NCI-H1417 treated with DMSO at 0.1 percent for 48 hours (cell line): ENCODE measurements at places on chromosomes 12 and 14.
A peak's percentile ranks its signal among the peaks of the same experiment; 100 is the strongest.

DNA sequence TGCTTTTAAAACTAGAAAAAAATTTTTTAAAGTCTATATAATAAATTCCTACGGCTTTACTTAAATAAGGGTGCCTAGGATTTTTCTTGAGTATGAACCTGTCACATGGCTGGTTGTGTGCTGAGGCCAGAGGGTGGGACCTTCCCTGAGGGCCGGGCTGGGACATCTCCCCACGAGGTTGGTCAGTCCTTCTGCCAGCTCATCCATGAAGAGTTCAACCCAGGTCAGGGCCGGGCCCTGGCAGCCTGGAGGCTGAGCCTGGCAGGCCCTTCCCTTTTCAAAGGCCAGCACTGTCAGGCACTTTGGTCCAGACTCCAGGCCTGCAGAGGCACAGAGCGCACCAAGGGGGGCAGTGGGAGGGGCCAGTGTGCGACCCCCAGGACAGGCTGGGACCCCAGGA is 31.7 kb downstream of the TNFAIP2 start:
- DNase-seq, result no peak

GRCh38 chr14:49865431-49865859 is 12.9 kb upstream of the NEMF start:
- DNase-seq, result peak; percentile 28

GRCh38 chr12:14191612-14192011 is 173.9 kb upstream of the ATF7IP start:
- DNase-seq, result no peak

DNA sequence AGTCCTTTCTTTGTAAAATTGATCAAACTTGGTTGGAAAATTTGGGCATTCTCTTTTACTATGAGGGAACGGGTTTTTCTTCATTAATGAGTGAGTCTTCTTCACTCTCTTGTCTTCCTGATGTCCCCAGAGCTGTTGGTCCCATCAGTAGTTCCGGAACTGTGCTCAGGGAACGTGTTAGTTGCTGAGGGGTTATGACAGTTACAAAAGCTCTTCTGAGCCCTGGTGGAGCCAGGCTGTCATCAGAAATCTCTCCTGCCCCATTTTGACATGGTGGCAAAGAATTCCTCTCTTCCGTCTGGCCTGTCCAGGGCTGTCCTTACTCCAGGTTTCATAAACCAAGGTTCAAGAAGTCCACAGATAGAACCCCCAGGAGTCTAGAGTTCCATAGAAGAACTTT is 208.5 kb downstream of the SLC41A2 start:
- DNase-seq, result no peak

DNA sequence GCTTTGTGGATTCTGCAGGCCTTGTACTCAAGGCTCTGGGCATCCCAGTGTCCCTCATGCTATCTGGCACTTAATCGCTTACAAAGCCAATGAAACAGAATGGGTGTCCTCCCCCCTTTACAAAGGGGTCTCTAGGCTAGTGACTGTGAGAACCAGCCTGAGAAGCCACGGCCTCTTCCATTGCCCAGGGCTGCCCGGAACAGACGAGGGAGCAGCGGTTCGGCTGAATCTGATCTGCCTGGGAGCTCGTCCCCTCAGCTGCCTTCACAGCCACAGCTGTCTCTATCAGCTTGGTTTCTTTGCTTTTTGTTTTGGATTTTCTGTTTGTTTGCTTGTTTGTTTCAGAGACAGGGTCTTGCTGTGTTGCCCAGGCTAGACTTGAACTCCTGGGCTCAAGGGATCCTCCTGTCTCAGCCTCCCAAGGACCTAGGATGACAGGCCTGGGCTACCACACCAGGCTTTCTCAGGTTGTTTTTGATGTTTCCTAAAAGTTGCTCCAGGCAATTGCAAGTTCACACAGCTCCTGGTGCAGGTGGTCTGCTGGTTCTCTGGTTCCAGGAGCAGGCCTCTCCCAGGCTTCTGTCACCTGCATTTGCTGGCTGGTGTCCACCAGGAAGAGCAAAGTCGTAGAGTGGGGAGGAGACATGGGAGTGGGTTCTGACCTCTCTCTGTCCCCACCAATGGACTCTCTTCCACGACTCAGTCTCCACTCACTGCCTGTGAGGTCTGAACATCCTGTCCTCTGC is 10.9 kb upstream of the RIN3 start:
- no peak for DNase-seq

GRCh38 chr12:48077111-48077510 is 28.8 kb downstream of the SENP1 start:
- DNase-seq, result no peak

DNA sequence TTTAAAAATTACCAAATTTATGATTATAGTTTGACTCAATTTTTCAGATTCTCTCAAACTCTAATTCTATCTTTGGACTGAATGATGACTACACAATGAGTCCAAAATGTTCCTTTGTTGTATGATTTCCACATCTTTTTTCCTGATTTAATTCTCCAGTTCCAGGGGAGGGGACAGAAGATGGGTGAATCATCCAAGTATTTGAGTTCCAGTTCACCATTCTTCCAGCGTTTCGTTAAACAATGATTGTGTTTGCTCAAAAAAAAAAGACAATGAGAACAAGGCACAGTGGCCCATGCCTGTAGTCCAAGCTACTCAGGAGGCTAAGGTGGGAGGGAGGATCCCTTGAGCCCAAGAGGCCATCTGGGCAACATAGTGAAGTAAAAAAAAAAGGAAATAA is 23.8 kb downstream of the BAZ1A start:
- DNase-seq, result no peak

- DNase-seq, result no peak
Measured at GRCh38 chr12:5124401-5124800, 80.7 kb downstream of the KCNA5 start.

- DNase-seq, result no peak
Measured at GRCh38 chr12:53347905-53348304, 11.8 kb upstream of the SP7 start.

- DNase-seq, result no peak
Measured at GRCh38 chr12:94874518-94875302, 128.8 kb downstream of the NDUFA12 start.

DNA sequence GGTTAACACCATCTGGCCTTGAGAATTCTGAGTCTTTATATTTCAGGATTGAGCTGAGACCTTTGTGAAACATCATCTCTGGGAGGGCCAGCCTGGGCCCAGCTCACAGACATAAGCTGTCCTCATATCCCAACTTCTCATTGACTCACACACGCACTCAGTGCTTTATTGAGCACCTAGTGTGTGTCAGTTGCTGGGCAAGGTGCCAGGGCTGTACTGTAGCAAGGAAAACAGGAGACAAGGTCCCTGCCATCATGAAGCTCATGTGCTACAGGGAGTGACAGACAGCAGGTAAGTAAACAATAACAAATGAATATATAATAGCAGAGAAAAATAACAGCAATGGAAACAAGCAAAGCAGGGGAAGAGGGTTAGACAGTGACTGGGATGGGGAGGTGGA is 30.5 kb upstream of the CCDC63 start:
- DNase-seq, result no peak
